IMR-90 (cell line): ENCODE measurements at places on chromosomes 12 and 14. TPM values are rescaled to one million over a fixed set of nuclear protein-coding genes. Genes with fewer than 3 reads are reported as not detected.
A peak's percentile ranks its signal among the peaks of the same experiment; 100 is the strongest.

- no peak for DNase-seq
These were observed 36.4 kb upstream of the NCOR2 start for GRCh38 chr12:124603831-124604251.

The SMAGP gene
- total RNA-seq: 12.2 and 15.6 TPM in 2 replicates

DNA sequence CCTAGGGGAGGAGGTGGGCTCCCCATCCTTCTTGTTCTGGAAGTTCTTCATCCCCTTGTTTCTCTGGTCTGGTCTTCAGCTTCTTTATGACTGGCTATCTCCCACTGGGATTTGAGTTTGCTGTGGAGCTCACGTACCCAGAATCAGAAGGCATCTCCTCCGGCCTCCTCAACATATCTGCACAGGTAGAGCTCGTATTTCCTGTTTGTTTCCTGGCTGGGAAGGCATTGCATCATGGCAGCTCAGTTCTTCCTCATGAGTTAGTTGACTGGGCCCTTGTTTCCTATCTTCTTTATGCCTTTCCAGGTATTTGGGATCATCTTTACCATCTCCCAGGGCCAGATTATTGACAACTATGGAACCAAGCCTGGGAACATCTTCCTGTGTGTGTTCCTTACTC, 19.8 kb downstream of the ERG28 start:
- DNase-seq: no peak

- DNase-seq: no peak
These were observed 182.5 kb downstream of the VRK1 start for GRCh38 chr14:96979611-96980074.

The C14orf39 gene
- total RNA-seq: 0.28 and 0.36 TPM in 2 replicates

The KRT73 gene
- not detected in 2 replicates for total RNA-seq

GRCh38 chr12:234891-235415, 21.0 kb upstream of the SLC6A12 start:
- DNase-seq: no peak

- DNase-seq: no peak
These were observed 1147.8 kb downstream of the FSCB start for GRCh38 chr14:43359317-43359716.

- peak; percentile 18 for DNase-seq
These were observed 122.1 kb upstream of the ARHGAP5 start for GRCh38 chr14:31954991-31955390.

The RERG gene
- total RNA-seq: not detected in 2 replicates

The RPL41 gene
- 1,119 and 1,341 TPM in 2 replicates for total RNA-seq

- DNase-seq: no peak
These were observed 1.7 kb upstream of the APPL2 start for GRCh38 chr12:105237666-105238065.

GRCh38 chr14:36843410-36843809, 181.8 kb downstream of the PAX9 start:
- DNase-seq: no peak

DNA sequence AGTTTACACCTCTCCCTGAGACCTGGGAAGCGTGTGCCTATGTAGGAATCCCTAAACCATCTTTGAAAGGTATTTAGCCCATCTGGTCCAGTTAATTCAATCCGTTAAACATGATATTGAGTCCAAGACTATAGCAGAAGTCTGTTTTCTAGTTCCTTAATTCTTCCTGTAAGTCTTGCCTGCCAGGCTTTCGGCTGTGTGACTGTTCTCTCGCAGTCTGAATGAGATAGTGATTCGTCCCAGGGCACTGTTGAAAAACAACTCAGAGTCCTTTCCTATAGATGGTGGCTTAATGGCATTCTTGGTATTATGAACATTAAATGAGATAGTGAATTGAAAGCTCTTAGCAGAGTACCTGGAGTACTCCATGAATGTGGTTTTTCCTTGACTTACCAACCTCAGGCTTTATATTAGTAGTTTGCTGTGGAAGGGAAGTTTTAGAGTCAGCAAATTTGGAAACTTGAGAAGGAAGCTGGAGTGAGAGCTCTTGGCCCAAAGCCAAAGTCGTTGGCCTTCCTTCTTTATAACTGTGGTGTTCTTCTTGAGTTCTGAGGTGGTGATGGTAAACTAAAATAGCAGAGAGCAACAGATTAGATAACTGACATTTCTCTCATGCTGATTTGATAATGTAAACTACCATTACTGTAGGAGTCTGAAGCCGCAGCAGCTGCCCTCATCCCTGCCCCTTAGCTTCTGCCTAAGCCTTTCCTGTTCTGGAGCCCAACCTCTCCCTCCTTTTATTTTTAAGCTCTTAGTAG, 76.5 kb downstream of the TGFB3 start:
- DNase-seq: peak; percentile 53

The SLC25A47 gene
- total RNA-seq: not detected in 2 replicates

- DNase-seq: no peak
These were observed 40.5 kb downstream of the CRACR2A start for GRCh38 chr12:3712209-3712992.

GRCh38 chr12:49094975-49095365, 369 bp upstream of the DHH start:
- no peak for DNase-seq

The TMEM119 gene
- total RNA-seq: 6.7 and 8.1 TPM in 2 replicates

- DNase-seq: peak; percentile 61
These were observed 132.3 kb downstream of the C12orf75 start for GRCh38 chr12:105462831-105463230.

DNA sequence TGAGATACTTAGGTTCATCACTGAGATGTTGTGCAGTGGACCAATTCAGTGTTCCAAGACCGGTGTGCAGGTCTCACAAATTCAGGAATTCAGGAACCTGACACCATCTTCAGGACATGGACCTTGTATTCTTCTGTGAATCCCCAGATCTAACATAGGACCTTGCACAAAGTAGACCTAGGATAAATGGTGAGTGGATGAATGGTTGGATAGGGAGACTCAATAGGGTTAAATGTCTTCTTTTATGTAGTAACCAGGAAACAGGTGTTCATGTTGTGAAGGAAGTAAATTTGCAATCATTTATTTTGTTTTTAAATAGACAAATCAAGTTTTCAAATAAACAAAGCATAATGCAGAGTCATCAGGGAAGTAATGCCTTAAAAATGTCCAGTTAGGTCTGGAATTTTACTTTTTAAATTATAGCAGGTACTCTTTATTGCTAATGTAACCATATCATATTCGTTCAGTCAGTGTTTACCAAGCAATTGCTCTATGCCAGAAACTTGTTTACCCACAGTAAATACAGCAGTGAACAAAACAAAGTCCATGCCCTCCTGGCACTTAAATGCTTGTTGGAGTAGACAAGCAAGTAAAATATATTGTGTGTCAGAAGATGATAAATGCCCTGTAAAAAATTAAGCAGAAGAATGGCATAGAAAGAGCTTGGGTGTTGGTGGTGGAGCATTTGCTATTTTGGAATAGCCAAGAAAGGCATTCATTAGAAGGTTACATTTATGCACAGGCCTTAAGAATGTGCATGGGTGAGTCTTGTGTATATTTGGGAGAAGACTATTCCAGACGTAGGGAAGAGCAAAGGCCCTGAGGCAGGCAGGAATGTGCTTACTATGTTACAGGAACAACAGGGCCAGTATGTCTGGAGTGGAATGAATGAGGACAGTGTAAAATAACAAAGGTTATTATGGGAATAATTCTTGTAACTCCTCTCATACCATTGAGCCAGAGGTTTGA, 26.3 kb downstream of the RXYLT1 start:
- DNase-seq: no peak

GRCh38 chr12:6327229-6328041, 14.4 kb downstream of the TNFRSF1A start:
- no peak for DNase-seq

DNA sequence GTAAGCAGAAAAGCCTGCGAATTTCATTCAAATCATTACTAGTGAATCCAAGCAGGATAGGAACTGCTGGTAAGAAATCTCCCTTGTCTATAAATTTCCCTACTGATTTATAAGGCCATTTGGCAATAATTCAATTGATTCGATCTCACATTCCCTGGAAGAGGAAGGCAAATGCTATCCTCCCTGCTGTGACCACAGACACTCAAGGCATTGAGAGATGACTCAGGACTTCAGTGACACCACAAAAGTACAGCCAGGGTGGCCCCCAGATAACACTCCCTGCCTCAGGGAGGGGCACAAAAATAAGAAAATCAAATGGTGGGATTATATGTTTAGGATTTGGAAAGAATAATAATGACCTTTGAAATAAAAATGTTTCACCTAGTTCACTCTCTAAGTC, 162.7 kb downstream of the GRIP1 start:
- no peak for DNase-seq

GRCh38 chr12:31510034-31510433, 80.9 kb downstream of the DENND5B start:
- peak; percentile 22 for DNase-seq

GRCh38 chr12:107302649-107303341, 209.4 kb upstream of the CRY1 start:
- no peak for DNase-seq

DNA sequence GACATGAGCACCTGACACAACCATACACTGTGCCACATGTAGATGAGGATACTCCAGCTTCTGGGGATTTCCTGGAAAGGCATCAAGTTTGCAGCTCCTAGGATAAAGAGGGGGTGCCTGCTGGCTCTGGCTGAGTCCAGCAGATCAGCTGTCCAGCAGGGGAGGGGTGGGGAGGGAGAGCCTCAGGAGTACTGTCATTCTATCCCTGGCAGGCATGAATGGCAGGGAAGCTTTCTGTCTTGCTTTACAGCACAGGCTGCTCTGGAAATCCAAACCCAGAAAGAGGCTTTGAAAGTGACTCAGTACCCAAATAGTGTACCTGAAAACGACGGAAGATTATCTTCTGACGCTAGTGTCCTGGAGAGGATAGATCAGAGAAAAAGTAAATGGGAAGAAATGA, 32.2 kb downstream of the SLC8A3 start:
- no peak for DNase-seq

The SLCO1A2 gene
- not detected in 2 replicates for total RNA-seq

- DNase-seq: no peak
These were observed 56.4 kb upstream of the PIWIL1 start for GRCh38 chr12:130281153-130281799.

DNA sequence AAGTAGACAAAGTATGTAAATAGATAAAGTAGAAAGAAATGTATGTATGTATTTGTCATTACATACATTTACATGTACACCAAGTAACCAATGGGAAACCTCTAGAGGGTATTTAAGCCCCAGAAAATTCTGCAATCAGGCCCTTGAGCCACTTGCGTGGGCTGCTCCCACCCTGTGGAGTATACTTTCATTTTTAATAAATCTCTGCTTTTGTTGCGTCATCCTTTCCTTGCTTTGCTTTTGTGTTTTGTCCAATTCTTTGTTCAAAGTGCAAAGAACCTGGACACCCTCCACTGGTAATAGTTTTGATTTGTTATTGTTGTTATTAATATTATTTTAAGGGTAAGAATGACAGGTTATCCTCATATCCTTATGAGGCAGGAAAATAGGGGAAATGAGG, 21.8 kb downstream of the CAPS2 start:
- DNase-seq: no peak

The PROX2 gene
- total RNA-seq: not detected in 2 replicates

The NUDT4 gene
- total RNA-seq: 25.6 and 61.9 TPM in 2 replicates

GRCh38 chr12:74170645-74171477, 366.8 kb upstream of the ATXN7L3B start:
- DNase-seq: no peak

The KRT75 gene
- total RNA-seq: not detected in 2 replicates

DNA sequence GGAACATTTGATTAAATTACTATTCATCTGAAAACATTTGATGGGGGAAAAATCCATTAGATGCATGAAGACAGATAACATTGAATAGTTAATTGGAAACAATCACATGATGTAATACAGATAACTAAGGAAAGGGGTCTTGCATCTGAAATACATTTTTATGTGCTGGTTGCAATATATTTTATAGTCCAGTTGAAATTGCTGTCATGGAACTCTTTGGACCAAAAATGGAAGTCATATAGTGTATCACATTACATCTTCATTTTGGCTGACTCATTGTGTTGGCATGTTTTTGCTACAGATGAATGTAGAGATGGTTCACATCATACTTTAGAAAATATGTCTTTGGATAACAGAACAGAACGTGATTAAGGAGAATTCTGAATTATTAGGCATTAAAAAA, 43.0 kb upstream of the GNPNAT1 start:
- DNase-seq: peak; percentile 93

The GPHB5 gene
- not detected in 2 replicates for total RNA-seq

DNA sequence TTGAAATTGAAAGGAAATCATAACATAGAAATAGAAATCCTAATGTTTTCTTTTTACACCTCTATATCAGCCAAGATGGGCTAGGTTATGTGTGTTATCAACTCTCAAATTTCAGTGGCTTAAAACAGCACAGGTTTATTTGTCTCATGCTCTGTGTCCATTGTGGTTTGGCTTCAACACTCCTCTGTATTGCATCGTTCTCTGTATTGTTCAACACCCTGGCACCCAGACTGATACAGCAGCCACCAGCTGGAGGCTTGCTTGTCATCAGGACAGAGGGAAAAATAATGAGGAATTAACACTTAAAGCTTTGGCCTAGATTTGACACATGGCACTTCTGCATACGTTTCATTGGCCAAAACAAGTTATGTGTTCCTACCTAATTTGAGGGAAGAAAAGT, 234.2 kb upstream of the ARHGAP5 start:
- DNase-seq: no peak

- DNase-seq: peak; percentile 24
These were observed 5.6 kb downstream of the CLEC14A start for GRCh38 chr14:38250331-38250730.

GRCh38 chr14:61516964-61517653, 178.2 kb upstream of the HIF1A start:
- no peak for DNase-seq

- no peak for DNase-seq
These were observed 788 bp downstream of the KRT72 start for GRCh38 chr12:52600475-52600874.

DNA sequence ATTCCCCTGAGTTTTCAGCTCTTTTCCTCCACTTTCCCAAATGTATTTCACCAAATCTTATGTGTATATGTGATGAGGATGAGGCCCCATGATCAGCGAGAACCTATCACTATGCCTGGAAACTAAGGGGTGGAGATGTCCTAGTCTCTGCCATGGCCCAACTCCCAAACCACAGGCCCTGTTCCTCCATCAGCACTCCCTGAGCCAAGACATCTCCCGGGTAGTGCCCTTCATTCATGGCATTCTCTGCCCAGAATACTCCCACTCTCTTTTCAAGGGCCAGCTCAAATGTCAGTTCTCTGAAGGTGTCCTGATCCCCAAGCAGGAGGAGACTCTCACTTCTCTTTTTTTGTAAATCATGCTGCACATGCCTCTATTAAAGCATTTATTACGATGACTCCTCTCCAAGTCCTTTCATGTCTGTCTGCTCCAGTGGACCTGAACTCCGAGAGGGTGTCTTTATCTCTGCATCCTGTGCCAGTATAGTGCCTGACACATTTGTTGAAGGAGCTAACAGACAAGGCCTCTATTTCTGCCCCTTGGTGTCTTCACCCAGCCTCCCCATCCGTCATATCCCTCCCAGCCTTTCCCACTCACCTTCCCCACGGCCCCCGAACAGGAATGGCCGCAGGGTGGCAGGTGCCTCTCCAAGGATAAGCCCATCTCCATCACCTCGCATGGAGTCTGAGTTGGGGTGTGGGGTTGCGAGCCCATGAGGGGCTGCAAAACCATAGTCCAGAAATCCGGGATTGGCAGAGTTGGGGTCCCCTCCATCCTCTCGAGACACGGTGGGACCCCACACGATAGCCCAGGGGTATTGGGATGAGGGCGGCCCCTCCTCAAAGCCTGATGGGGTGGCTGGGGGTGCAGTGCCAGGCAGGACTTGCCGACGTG, 3.7 kb downstream of the PIANP start:
- no peak for DNase-seq
